Pulmonary artery endothelial cell (primary cell): ENCODE measurements at places on chromosomes 4 and X. TPM values are rescaled to one million over a fixed set of nuclear protein-coding genes. Genes with fewer than 3 reads are reported as not detected.

- DNase-seq, result no peak
Measured at GRCh38 chrX:40085714-40086113, 12.0 kb downstream of the BCOR start.

- DNase-seq, result no peak
Measured at GRCh38 chr4:161457906-161458305, 705.9 kb downstream of the FSTL5 start.

GRCh38 chr4:145530662-145531061 lies 49.0 kb downstream of the SMAD1 start:
- DNase-seq, result no peak

GRCh38 chrX:149462849-149463248 lies 42.3 kb downstream of the IDS start:
- no peak for DNase-seq

GRCh38 chr4:155924637-155925036 lies 21.1 kb downstream of the TDO2 start:
- DNase-seq, result no peak

GRCh38 chr4:153937289-153937688 lies 148.4 kb upstream of the SFRP2 start:
- no peak for DNase-seq

- no peak for DNase-seq
Measured at GRCh38 chrX:120664081-120664480, 34.2 kb upstream of the C1GALT1C1 start.

DNA sequence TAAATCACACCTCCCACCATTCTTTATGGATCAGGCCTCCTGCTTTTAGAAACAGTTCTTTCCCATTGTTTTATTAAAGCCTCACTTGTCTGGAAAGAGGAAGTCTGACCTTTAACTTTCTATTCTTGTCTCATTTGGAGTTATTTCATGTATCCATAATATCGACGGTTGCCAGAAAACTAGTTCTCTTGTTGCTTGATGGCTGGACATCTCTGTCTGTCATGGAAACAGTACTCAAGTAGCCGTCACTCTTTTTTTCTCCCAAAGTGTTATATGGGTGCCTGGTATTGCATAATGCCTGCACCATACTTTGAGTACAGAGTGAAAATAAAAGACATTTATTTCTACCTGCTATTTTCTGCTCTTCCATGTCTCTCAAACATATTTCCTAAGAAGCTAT lies 61.4 kb downstream of the PHEX start:
- DNase-seq, result peak; percentile 22

- DNase-seq, result no peak
Measured at GRCh38 chr4:13535708-13536361, 8.5 kb downstream of the NKX3-2 start.

- DNase-seq, result no peak
Measured at GRCh38 chr4:12844141-12844540, 640.0 kb downstream of the RAB28 start.

DNA sequence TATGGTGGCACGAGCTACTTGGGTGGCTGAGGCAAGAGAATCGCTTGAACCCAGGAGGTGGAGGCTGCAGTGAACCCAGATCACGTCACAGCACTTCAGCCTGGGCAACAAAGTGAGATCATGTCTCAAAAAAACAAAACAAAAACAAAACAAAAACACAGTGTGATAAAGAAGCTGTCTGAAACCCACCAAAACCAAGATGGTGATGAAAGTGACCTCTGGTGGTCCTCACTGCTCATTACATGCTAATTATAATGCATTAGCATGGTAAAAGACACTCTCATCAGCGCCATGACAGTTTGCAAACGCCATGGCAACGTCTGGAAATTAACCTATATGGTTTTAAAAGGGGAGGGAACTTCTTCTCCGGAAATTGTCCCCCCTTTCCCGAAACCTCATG lies 29.4 kb upstream of the OPHN1 start:
- no peak for DNase-seq

GRCh38 chr4:5869966-5870619 lies 22.8 kb downstream of the CRMP1 start:
- DNase-seq, result no peak

The CDX4 gene
- total RNA-seq, result not detected in 2 replicates

The SMIM10 gene
- total RNA-seq, result 1.3 and 2.2 TPM in 2 replicates
